ENCODE measurements at places on chromosomes 5 and 9.

- DNase-seq, result no peak
These were observed 387.2 kb downstream of the ARHGEF28 start for GRCh38 chr5:74013222-74013621.

GRCh38 chr5:118519466-118519865 lies 468.9 kb downstream of the DTWD2 start:
- DNase-seq, result no peak

DNA sequence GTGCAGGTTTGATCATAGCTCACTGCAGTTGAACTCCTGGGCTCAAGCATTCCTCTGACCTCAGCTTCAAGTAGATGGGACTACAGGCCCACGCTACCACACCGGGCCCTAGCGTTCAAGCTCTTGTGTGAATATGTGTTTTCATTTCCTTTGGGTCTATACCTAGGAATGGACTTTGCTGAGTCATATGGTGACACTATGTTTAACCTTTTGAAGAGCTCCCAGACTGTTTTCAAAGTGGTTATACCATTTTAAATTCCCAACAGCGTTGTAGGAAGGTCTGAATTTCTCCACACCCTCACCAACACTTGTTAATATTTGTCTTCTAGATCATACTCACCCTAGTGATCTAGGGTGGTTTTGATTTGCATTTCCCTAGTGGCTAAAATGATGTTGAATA lies 33.5 kb downstream of the FAF2 start:
- no peak for DNase-seq

GRCh38 chr5:127307868-127308267 lies 17.3 kb downstream of the MEGF10 start:
- DNase-seq, result no peak

DNA sequence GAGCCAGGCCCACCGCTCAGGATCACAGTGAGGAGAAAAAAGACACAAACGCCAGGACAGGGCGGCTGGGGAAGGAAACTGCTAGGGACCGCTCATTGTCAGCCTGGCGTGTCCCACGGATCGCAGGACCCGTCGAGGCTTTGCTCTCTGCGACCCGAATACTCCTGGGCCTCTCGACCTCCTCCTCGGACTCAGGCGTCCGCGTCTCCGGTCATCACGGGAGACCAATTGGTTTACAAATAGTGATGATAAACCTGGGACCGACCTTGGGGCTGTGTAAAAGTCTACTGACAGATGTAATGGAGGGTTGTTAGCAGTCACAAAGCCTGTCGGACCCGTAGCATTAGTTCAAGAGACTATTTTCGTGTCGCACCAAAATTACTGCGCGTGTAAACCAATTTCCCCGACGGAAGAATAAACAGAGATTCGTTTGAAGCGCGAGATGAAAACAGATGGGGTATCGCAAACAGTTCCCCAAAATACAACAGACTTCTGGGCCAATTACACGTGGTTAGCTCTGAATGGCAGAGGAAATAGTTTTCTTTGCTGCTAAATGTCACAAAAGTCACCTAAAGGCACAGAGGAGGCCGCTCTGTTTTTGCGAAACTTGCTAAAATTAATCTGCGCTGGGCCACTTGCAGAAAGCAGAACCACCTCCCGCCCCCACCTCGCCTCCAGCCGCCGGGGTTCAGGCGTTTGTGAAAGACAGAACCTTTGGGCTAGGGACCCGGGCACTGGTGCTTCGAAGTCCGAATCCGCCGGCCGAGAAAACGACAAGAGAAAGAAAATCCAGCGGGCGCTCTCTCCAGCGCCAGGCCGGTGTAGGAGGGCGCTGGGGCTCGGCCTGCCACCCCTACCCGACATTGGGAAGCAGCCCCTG lies 67.6 kb downstream of the FOXD1 start:
- no peak for DNase-seq

DNA sequence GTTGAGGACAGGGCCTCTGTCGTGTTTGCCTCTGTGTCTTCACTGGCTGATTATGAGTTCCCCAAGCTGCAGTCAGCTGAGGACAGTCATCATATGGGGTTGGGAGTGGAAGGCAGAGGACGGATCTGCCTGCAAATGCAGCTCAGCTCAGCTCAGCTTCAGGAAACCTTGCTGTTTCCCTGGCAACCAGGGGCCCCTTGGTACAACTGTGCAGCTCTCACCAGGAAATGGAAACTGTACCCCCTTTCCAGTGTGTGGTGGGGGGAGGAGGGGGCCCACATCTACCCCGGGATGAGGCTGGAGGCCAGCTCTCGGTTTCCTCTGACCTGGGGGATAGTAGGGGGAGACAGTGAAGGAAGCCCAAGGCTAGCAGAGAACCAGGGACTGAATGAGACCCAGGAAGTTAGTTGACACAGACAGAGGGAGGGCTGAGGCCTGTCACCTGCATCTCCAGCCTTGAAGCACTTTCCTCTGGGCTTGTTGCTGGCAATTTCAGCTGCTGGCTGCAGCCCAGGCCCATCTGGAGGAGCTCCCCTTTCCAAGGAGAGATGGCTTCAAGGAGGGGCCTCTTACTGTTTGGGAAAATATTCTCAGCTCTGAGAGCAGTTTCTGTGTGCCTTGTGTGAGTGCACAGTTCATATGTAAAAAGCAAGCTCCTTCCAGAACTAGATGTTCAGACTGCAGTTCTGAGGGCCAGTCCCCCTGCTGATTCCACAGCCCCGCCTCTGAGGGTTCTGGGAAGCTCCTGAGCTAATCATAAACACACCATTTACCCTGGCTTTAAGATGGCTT lies 6.9 kb downstream of the ANXA6 start:
- no peak for DNase-seq

- no peak for DNase-seq
These were observed 16.0 kb upstream of the ZBTB43 start for GRCh38 chr9:126788634-126789349.

GRCh38 chr9:69317894-69318293 lies 7.1 kb upstream of the ENTREP1 start:
- DNase-seq, result no peak

GRCh38 chr9:136847088-136847825 lies 2.0 kb upstream of the PHPT1 start:
- DNase-seq, result no peak

DNA sequence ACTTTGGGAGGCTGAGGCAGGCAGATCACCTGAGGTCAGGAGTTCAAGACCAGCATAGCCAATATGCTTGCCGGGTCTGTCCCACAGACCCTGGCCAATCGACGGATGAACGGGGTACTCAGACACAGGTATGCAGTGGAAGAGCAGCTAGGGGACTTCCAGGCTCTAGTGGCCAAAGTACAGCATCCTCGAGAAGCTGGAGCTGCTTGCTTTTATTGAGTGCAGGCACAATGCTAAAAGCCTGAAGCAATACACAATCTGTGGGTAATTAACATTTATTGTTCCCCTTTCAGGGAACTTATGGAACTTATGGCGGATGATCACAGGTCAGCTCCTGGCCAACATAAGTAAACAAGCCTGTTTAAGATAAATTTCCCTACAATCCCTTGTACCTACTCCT lies 32.8 kb upstream of the SEMA4D start:
- no peak for DNase-seq

DNA sequence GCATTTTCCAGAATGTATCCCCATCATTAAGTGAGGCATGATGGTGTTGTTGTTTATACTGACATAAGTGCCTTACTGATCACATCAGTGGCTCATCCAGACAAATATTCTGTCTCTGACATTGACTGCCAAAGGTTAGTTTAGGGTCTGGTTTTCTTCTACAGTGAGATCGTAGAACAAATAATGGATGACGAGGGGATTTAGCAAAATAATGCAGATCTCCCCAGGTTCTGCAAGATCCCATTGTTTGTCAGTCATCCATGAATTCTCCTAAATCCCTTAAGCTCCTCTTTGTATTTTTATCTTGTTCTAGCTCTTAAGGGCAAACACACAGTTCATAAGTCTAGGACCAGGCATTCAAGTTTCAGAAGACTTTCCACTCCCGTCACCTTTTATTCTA lies 93.1 kb upstream of the DHFR start:
- no peak for DNase-seq

DNA sequence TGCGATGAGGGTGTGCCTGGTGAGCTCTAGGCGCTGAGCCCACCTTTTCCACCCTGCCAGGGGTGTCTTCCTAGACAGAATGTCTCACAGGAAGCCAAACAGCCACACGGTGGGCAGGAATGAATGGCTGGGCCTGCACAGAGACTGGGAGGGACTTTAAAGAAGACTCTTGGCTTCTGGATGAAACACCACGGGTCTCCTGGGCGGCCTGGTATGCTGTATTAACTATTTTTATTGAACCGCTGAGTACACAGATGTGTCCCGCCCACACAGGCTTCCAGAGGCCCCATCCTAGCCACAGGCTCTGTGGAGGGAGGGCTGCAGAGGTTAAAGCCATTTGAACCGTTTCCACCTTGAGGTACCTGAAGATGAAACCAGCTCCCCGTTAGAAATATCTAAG lies 115.2 kb upstream of the CXCL14 start:
- no peak for DNase-seq

DNA sequence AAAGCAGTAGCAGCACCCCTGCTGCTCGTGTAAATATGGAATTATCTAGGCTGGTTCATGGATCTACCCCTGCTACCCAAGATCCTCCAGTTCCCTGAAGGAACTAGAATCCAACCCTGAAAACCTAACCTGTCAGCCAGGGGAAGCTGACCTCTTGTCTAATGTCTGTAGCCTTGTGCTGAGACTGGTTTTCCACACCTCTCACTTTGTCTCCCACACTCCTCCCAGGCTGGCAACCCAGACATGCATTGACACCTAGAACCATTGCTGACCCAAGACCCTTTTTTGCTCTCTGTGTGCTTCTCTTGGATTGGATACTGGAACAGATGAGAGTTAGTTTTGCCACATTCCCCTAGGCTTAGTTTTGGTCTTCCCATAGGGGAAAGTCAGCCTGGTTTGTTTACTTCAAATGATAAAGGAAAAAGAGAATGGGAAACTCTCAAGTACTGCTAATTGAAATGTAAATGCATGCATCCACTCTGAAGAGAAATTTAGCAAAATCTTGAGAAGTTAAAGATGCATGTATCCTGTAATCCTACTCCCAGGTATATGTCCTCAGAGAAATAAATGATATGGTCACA lies 36.6 kb upstream of the NR4A3 start:
- no peak for DNase-seq

DNA sequence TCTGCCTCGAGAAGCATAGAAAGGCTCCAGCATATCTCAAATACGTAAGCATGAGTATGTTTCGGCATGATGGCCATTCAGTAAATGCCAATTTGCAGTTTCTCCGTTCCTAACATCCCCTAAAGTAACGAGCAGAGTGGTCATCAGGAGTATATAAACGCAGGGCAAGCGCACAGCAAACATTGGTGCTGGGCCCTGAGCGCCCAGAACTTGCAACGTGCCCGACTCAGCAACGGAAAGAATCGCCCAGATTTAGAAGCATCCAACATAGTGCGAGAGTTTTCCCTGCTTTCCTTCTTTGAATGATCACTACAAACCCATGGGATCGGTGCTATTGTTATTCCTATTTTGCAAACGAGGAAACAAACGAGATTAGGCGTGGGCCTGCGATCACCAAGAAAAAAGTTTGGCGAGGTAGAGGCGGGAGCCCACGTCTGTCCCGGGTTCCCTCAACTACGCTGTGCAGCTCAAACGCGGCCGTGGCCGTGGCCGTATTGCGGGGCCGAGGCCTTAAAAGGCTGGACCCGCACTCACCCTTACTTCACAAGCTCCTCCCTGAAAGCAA lies 505 bp downstream of the RPS14 start:
- DNase-seq, result no peak

GRCh38 chr9:32331240-32331639 lies 53.2 kb upstream of the ACO1 start:
- no peak for DNase-seq

GRCh38 chr5:150409638-150410523 lies 2.8 kb downstream of the CD74 start:
- DNase-seq, result peak; percentile 9

GRCh38 chr5:119058979-119059529 lies 11.8 kb upstream of the DMXL1 start:
- no peak for DNase-seq

DNA sequence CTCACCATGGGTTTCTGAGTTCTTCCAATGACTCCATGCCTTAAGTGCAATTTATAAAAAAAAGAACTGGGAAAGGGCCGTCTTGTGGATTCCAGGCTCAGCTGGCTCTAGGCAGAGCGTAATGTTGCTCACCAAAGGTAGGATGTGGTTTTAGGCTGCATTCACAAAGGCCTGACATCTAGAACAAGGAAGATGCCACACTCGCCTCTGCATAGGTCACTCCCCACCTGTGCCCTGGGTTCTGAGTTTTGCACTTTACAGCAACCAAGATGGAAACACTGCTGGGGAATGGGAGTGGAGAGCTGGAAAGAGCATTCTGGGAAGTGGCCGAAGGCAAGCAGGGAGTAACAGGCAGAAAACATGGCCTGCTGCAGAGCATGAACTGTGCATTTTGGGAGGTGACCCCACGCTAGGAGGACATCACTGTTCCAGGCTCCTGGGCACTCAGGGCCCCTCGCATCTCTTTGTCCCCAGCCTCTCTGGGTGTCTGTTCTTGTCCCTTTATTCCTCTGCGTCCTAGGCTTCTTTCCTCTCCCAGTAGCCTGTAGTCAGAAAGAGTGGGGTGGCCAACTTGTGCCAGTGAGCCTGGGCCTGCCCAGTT lies 12.3 kb downstream of the FCN2 start:
- no peak for DNase-seq

GRCh38 chr5:128121651-128122050 lies 38.1 kb downstream of the SLC12A2 start:
- DNase-seq, result no peak

GRCh38 chr9:72925891-72926290 lies 27.0 kb downstream of the ALDH1A1 start:
- DNase-seq, result no peak

DNA sequence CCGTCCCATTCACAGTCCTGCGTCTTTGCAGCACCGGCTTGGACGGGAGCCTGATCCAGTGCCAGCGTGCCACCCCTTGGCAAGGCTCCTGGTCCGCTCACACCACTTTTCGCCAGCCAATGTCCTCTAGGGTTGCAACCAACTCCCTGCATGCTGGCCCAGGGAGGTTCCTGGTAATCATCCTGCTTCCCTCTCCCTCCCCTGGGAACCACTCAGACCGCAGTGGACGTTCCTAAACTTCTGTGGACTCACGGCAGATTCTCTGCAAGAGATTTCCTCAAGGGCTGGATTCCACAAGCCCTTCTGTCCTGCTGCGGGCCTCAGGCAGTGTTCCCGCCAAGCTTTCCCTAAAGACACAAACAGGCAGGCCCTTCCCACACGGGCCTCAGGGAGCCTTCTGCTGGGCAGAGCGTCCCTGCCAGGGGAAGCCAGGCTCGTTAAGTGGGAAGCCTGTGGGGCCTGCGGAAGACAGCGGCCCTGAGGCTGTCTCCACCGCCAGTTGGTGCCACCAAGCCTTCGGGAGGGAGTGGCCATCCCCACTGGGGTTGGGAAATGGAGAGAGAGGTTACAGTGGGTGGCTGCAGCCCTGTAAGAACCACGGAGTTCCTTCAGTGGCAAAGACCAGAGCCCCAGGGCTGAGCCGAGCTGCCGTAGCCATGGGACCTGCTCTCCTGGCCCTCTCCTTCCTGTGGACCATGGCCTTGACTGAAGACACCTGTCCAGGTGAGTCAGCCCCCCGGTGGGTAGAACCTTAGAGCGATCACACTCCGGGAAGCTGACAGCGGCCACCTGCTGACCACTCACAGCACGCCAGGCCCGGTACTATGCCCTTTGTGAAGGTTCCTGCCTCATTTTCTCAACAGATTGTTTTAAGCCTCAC lies 16.4 kb upstream of the FCN2 start:
- DNase-seq, result no peak

GRCh38 chr5:318931-319601 lies 2.4 kb upstream of the AHRR start:
- no peak for DNase-seq
